ENCODE measurements at places on chromosomes 4 and X. TPM values are rescaled to one million over a fixed set of nuclear protein-coding genes. Genes with fewer than 3 reads are reported as not detected.

The F8A2 gene
- total RNA-seq: not detected

The PLAC1 gene
- not detected for total RNA-seq

The IBSP gene
- total RNA-seq: not detected

The CPLX1 gene
- total RNA-seq: 0.17 TPM

The SLC16A2 gene
- total RNA-seq: not detected

The XG gene
- total RNA-seq: not detected

The CENPE gene
- 65.0 TPM for total RNA-seq

The MXRA5 gene
- total RNA-seq: not detected

The MORC4 gene
- total RNA-seq: 7.7 TPM

DNA sequence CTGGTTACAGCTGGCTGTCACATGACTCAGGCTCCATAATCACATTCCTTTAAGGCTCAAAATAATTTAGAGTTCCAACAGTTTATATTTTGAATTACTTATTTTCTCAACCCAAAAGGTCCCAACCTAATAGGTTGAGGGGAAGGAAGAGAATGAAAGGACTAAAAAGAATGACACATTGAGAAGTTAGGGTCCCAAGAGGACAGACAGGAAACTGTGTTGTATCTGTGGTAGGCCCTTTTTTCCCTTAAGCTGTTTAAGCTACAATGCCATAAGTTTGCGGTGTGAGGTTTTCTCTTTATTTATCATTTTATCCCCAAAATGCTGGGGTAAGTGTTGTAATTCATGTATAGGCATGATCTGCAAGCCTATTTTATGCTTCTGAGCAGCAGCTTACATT is 290.2 kb downstream of the ZNF674 start:
- DNase-seq: no peak

- no peak for DNase-seq
Measured at GRCh38 chr4:64670647-64671046, 261.4 kb upstream of the TECRL start.

DNA sequence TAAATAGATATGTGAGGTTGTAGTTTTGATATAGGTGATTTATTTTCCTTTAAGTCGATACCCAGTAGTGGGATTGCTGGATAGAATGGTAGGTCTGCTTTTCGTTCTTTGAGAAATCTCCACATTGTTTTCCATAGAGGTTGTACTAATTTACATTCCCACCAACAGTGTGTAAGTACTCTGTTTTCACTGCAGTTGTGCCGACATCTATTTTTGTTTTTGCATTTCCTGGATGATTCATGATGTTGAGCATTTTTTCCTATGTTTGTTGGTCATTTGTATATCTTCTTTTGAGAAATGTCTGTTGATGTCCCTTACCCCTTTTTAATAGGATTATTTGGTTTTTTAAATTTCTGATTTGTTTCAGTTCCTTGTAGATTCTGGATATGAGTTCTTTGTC is 120.7 kb downstream of the NAA11 start:
- DNase-seq: no peak

GRCh38 chrX:97498093-97498492 is 614.4 kb downstream of the RPA4 start:
- DNase-seq: no peak

GRCh38 chr4:151786158-151786495 is 25.3 kb upstream of the GATB start:
- no peak for DNase-seq

DNA sequence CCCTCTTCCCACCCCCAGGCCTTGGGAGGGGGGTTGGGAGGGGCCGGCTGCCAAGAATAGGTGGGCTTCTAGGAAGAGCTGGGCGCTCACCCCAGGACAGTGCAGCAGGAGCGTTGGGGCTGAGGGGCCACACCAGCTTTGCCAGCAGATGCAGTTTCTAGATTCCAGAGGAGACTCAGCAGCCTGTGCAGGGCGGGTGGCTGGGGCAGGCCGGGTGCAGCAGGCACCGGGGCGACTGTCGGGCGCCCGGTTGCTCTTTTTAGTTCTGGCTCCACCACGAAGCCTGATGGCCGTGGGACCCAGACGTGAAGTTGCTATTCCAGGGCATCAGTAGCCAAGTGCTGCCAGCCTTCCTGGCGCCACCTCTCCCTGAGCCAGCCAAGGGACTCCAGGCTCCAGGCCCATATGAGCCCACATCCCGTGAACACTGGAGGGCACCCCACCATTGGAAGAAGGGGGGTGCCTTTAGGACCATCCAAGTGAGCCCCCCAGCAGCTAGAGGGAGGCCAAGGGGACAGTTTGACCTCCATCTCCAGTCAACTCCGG is 5.8 kb downstream of the SSR4 start:
- DNase-seq: no peak

DNA sequence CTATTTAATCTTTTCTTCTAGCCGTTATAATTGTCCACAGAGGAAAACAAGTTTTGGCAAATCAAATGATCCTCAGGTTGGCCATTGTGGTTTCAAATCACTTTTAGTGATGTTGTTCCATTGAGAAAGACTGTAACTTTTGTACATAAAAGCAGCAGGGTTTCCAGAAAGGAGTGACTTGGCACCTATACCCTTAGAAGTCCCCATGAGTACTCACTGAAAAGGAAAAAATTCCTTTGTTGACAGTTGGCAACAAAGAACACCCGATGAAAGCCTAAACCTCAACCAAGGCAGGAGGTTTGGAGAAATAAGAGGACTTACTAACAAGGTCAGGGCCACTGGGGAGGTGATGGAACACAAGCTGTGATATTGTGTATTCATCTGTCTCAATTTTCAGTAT is 474.4 kb downstream of the RAPGEF2 start:
- DNase-seq: no peak

DNA sequence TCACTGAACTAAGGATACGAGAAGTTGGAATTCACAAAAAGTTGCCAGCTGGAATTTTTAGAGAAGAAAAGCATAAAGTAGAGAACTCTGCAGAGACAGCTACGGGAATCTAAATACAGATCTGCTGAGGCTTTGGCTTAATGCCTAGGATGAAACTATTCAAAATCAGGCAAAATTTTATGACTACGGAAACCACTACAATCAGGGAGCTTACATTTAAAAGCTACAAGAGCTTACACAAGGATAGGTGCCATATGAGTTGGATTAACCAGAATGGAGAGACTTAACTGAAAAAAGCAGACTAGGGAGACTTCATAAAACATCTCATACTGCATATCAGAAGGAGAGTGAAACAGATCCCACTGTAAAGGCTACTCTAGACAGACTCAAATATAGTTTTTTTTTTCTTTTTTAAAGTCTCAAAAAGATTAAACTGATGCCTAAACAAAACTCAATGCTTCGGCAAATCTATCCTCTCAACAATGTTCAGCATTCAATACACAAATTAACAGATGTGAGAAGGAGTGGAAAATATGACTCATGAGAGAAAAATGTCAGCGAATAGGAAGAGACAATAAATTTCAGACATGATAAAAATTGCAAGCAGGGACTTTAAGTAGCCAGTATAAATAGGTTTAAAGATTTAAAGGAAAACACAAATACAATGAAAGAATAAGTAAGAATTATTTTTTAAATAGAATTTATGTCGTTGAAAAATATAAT is 586.1 kb downstream of the FSTL5 start:
- no peak for DNase-seq

- no peak for DNase-seq
Measured at GRCh38 chrX:41148553-41148952, 63.3 kb downstream of the USP9X start.

GRCh38 chr4:144831971-144832370 is 186.0 kb downstream of the HHIP start:
- DNase-seq: no peak

GRCh38 chr4:7341491-7342222 is 93.1 kb downstream of the PSAPL1 start:
- no peak for DNase-seq

DNA sequence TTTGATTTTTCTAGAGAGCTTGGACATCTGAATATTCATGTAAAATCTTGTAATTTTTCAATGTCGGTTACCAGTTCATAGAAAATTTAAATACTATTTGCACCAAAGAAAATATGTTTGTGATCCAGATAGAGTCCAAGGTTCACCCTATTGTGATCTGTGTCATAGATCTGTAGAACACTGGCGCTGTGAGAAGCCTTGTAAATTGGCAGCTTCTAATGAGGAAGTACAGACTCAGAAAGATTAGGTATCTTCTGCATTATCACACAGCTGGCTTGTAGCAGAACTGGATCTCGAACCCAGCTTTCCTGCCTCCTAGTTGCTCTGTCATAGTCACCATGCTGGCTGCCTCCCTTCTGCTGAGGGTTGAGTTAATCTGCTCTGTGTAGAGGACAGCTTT is 106.5 kb upstream of the PAK3 start:
- no peak for DNase-seq

DNA sequence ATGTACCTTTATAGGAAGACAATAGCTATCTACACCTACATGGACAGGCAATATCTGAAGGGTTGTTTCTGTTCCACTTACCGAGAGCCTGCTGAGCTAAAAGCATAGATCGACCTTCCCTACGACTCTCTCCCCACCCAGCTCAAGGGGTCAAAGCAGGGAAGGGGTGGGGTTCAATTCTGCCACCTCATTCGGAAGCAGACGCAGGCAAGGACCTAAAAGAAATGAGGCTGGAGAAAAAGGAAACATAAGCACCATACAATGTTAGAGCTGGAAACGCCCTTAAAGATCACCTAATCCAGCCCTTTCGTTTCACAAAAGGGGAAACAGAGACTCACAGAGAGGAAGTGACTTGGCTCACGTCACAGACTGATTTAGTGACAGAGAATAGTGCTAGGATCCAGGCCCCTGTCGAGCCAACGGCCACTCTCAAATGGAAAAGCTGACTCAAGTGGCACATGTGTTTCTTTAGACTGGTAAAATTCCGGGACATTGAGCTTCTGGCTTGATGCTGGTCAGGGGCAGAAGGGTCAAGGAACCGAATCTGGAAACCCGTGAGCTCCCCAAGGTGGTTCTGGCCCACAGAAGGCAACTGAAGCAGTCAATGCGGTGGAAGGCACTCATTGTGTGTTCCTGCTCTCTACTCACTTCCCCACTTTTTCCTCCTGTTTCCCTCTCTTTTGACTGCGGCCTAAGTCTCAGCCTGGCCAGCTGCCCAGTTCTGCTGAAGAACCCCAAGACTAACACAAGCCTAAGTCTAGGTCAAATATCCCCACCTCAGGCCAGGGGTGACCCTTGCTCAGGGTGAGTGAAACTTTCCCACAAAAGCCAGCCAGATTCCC is 7.5 kb downstream of the SEPTIN6 start:
- peak; percentile 60 for DNase-seq

- no peak for DNase-seq
Measured at GRCh38 chr4:1558205-1558604, 125.9 kb downstream of the FAM53A start.

GRCh38 chr4:120055162-120055561 is 11.5 kb downstream of the MAD2L1 start:
- no peak for DNase-seq

- no peak for DNase-seq
Measured at GRCh38 chr4:184942444-184943425, 75.6 kb upstream of the HELT start.
